MV-4-11 (cell line): ENCODE measurements at places on chromosomes 13 and 19.

GRCh38 chr13:112576191-112576590, 11.8 kb downstream of the TUBGCP3 start:
- DNase-seq, result no peak

DNA sequence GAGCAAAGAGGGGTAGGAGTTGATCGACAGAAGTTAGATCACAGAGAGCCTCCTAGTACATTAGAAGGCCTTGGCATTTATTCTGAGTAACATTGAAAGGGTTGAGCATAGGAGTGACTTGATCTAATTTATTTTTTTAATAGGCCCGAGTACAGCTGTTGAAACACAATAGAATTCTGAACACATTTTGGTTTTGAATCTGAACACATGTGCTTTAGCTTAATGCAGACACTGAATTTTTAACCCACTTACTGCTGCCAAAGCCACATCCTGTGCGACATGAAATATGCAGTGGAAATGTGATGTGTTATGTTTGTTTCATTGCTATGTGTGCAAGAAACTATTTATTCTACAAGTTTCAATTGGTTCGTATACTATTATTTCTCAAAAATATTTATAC, 1505.9 kb downstream of the PCDH9 start:
- DNase-seq, result no peak

DNA sequence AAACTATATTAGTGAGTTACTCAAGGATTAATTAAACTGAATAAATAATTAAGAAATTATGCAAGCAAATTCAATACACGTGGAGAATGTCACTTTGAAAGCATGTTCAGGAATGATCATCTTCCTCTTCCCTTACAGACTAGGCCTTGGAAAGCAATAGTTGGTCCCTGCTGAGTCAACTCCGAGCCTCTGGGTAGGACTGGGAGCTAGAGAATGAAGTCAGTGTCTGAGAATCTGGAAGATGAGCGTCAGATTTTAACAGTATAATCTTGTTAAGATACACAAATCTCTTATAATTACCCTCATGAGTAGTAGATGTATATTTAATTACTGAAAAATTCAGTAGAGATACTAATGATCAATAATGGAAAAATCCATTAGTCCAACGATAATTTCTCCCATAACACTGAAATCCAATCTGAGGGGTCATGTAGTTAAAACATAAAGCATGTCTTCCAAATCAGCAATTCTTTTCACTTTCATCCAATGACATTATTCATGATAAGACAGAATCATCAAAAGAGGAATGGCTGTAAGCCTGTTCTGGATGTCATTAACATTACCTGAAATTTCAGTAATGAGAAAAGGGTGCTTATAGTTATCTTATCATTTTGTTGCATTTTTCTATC, 423.0 kb downstream of the DCT start:
- no peak for DNase-seq

DNA sequence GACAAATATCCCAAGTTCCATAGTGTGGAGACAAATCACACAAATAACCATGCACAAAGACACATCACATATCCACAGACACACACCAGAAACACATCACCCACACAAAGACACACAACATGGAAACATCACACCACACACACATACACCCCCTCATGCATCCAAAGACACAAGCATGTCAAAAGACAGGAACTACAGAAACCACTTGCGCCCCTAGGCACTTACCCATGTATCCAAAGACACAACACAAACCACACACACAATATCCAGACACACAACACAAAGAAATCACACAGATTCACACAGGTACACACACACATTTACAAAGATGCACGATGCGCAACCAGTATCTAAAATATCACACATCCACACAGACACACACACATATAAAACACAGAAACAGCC, 901 bp downstream of the DPF1 start:
- no peak for DNase-seq

DNA sequence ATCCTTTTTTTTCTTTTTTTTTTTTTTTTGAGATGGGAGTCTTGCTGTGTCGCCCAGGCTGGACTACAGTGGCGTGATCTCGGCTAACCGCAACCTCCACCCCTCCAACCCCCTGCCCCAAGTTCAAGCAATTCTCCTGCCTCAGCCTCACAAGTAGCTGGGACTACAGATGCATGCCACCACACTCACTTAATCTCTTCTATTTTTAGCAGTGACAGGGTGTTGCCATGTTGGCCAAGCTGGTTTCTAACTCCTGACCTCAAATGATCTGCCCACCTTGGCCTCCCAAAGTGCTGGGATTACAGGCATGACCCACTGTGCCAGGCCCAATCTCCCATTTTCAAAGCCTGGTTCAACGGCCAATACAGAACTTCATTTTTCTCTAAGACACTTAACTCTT, 9.1 kb downstream of the FOXO1 start:
- no peak for DNase-seq

DNA sequence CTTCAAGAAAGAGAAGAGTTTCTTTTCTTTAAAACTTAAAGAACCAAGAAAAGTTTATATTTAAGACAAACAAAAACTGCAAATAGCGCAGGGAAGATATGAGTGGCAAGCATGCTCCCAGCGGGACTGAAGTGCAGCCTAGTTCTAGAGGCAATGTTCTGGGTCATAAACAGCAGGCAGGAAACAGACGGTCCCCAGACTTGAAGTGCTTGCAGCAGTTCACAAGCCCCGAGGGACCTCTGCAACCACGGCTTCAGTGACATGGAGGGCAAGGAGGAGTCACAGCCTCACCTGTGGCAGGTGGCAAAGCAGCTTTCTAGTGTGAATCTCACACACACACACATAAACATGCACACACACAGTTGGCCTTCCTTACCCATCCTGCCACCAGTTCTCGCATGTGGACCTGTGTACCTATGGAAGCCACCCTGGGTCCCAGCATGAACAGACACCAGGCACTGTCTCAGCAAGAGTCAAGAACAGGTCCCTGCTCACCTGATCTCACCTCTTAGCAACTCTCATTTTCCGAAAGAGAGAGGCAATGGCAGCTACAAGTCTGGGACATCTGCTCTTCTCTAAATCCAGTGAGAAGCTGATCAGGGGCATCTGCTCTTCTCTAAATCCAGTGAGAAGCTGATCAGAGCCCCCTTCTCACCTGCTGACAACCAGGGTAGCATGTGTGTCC, 162.0 kb downstream of the EFNB2 start:
- DNase-seq, result no peak

GRCh38 chr13:48693998-48694397, 40.3 kb downstream of the CYSLTR2 start:
- DNase-seq, result no peak

DNA sequence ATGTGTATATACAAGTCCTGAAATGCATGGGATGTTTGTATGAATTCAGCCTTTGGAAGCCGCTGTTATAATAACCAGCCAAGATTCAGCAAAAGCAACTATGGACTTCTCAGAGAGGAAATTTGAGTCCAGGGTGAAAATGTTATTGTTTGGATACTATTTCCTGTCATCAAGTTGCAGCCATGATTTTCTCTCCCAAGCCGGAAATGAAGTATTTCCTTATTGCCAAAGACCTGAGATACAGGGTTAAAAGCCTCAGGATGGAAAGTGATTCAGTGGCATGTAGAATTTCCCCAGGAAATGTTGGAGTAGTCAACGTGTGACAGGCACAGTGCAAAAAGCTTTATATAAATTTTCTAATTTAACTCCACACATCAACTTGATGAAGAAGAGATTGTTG, 133.9 kb downstream of the IRS2 start:
- no peak for DNase-seq

GRCh38 chr19:10353793-10354391, 14.5 kb upstream of the ICAM3 start:
- no peak for DNase-seq

DNA sequence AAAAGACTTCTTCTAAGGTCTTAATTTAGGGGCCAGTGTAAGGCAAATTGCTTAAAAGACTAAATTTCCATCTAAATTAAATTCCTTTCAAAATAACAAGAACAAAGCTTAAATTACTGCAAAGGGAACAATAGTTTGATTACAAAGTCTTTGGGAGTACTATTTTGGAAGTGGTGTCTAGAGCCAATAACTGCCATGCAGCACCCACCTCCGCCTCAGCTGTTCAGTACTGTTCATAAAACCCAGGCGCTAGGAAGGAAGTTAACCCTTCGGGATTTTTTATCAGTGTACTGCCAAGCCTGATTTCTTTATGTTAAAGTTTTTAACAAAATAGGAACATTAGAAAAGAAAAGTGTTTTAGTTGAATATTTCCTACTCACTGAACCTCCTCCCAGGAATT, 210.1 kb downstream of the LIG4 start:
- no peak for DNase-seq

DNA sequence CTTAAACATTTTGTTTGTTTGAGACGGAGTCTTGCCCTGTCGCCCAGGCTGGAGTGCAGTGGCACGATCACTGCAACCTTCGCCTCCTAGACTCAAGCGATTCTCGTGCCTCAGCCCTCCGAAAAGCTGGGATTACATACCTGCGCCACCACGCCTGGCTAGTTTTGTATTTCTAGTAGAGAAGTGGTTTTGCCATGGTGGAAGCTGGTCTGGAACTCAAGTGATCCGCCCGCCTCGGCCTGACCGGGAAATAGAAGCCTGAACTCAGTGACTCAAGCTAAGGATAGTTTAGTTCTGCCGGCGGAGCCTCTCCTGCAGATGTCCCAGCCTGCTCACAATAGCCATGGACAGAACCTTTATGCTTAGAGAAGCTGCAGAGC, 53.0 kb upstream of the ZNF254 start:
- DNase-seq, result peak; percentile 51

- no peak for DNase-seq
Observed at GRCh38 chr13:92574499-92574898, 652.1 kb upstream of the GPC6 start.

DNA sequence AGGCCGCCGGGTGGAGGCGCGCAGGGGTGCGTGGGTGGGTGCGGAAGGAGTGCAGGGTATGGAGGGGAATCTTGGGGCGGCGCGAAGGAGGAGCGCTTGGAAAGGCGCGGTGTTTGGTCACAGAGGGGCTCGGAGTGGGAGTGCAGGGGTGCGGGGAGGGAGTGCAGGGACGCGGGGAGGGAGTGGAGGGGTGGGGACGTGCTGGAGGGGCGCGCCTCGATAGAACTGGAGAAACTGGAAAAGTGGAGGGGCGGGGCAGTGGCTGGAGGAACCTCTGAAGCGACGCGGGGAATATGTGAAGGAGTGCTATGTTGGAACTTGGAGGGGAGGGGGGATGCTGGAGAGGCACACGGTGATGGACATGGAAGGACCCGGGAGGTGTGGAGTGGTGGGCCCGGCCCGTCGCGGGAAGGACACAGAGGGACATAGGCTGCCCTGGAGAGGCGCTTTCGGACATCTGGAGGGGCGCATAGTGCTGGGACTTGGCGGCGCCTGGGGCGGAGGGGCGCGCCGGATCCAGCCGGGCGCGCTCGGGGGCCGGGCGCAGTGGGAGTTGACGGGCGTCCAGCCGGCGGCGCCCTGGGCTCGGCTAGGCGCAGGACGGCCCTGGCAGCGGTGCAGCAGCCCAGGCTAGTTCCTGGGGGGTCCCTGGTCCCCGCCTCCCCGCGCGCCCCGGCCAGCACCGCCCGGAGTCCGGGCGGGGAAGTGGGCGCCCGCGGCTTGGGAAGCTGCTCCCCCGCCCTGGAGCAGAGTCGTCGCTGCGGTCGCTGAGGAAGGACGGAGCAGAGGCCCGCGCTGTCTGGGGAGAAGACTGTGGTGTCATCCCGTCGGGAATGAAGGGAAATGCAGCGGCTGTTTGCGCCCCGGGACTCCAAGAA, 20.8 kb upstream of the SGCG start:
- no peak for DNase-seq

- DNase-seq, result no peak
Observed at GRCh38 chr19:46407856-46408663, 5.3 kb downstream of the CCDC8 start.

GRCh38 chr13:98722958-98723357, 29.5 kb downstream of the SLC15A1 start:
- peak; percentile 66 for DNase-seq

DNA sequence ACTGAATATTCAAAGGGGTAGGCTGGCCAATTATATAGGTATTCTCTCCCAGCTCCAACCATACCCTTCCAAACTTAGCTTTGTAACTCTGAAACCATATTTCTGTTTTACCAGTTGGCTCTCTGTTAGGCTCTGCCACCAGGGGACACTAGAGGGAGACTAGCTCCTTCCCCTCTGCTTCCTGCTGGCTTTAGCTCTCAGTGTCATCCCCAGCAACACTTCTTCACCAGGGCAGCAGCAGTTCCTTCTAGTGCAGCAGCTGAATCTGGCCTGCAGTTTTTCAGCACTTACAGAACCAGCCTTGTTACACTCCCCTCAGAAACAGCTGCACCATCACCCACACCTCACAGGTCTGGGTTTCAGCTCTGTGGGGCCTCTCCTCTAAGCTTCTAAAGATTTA, 51.0 kb upstream of the DOCK9 start:
- DNase-seq, result peak; percentile 39

DNA sequence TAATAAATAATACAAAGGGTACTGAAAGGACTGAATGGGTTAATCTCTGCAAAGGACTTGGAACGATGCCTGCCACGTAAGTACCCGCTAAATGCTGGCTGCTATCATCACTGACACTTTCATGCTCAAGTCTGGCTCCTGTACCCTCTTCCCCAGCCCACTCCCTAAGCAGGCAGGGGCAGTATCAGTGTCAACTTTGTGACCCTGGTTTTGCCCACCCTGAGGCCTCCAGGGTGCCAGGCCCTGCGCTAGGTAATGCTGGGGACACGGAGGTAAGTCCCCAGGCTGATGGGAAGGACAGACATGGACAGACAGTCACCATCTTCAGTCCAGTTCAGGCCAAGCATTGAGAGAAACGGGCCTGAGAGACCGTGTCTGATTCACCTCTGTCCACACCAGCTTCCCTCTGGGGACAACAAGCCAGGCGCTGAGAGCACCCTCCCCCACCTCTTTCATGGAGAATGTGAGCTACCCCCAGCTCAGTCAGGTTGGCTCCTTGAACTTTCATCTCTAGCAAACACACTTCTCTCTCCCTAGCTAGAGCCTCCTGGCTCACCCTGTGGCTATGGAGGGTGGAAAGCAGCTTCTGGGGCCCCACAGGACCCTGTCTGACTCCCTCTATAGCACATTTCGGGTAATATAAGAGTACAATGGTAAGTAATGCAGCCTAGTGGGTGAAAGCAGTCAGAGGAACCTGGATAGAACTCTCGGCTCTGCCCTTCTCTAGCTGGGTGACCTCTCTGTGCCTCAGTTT, 800 bp downstream of the ETFB start:
- peak; percentile 67 for DNase-seq

DNA sequence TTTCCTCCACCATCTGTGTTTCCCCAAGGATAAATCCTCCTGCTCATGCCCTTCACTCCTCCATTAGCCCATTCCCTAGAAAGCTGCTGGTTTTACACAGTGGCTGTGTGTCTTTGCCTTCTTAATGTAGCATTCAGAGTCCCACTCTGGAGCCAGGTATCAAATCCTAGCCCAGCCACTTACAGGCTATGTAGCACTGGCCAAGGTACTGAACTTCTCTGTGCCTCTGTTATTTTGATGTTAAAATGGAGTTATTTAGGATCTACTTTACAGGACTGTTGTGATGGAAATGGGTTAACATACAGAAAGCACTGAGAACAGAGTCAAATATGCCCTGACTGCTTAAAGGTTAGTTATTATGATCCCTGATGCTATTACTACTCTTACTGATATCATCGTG, 1.5 kb upstream of the ZSCAN4 start:
- DNase-seq, result no peak
